ENCODE measurements at places on chromosomes 16 and 17.

- no peak for DNase-seq
Measured at GRCh38 chr17:79619636-79620206, 8.9 kb upstream of the RBFOX3 start.

DNA sequence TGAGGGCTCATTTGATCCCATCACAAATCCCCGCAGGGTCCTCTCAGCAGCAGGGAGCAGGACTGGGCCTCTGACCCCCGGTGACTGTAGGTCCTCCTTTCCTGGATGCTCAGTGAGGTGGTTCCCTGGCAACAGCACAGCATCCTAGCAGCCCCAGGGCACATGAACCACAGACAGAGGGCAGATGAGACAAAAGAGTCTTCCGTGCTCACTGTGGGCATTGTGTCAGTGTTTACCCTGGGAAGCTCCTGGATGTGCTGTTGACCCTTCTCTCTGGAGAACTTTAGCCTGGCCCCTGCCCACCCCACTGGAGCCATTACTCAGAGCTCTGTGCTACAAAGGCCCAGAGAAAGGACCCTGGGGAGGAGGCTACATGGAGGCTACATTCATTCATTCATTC lies 21.7 kb upstream of the TMEM220 start:
- DNase-seq = no peak

DNA sequence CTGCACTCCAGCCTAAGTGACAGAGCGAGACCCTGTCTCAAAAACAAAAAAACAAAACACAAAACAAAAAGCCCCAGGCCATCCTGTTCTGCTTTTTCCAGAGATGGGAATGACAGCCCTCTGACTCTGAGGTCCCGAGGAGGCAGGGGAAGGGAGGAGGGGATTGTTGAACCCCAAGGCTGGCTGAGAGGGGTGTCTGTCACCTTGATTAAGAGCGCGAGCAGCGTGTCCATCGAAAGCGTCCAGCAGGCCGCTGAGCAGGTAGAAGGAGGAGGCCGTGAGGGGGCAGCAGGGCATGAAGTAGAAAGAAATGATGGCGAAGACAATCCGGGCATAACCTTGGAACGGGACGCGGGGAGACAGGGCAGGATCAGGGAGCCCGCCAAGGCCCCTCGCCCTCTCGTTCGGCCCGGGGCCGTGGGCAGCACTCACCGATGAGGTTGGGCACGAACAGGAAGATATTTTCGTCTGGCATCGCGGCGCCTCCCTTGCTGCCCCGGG lies 593 bp downstream of the CDIPT start:
- no peak for DNase-seq

DNA sequence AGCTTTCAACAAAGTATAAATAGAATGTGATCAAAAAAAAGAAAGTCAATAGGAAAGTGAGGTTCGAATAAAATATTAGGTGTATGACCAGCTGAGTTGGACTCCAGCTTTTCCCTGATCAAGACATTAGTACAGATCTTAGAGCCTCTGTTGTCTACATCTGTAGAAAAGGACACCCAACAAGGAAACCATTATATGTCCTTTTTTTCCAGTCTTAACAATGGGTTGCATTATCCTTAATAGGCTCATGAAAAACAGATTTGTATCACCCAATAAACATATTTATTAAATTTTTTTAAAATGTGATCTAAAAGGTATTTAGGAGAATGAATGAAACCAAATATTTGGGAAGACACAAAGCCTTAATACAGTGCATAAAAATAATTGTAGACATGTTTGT lies 18.1 kb downstream of the ABCA6 start:
- DNase-seq = no peak

- DNase-seq = no peak
Measured at GRCh38 chr16:82192665-82193064, 22.6 kb upstream of the MPHOSPH6 start.

DNA sequence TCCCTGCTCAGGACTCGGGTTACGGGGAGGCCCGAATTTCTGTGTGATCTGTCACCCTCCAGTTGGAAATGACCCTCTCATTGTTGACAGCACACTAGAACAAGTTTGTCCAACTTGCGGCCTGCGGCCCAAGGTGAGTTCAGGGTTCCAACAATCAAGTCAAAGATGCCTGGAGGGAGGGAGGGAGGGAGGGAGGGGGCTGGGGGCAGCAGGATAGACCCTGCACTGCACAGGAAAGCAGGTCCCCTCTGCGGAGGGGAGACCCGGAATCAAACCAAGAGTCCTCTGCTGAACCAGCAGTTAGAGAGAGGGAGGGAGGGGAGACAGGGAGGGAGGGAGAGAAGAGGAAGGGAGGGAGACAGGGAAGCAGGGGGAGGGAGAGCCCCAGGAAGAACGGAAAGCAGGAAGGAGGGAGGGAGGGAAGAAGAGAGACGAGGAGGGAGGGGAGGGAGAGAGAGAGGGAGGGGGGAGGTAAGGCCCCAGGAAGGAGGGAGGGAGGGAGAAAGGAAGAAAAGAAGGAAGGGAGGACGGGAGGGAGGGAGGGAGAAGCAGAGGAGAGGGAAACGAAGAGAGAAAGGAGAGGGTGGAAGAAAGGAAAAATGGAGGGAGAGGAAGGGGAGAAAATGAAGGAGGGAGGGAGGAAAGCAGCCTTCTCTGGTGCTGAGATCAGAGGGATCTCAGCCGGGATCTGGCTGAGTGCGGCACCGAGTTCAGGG lies 96.7 kb upstream of the CDH5 start:
- DNase-seq = no peak

DNA sequence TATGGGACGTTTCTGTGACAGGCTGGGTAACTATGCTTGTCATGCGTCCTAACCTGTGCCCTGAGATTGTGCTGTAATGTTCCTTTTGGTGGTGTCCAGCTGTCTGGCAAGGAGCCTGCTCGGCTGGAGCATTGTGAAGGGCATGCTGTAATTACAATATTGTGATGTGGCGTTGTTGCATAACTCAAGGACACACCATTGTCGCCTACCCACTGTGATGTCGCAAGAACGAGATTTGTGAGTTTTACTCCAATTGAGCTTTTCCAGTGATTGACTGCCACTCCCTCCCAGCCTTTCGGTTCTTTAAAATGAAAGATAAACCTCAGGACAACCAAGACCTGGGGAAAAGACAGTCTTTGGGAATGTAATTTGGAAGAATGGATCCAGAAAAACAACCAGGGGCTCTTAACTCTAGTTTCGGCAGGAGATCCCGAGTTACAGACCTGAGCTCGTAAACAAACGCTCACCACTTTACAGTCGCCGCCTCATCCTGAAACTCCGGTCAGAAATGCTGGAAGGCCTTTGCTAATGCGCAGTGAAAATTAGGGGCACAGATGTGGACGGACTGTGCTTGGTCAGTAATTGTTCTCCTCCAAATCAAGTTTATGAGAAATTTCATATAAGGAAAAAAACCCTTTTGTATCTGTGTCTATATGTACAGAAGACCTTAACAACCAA lies 1.3 kb downstream of the ZNF750 start:
- no peak for DNase-seq

- no peak for DNase-seq
Measured at GRCh38 chr17:34622862-34623623, 43.7 kb downstream of the TMEM132E start.

GRCh38 chr16:55530316-55530856 lies 21.5 kb downstream of the LPCAT2 start:
- no peak for DNase-seq

DNA sequence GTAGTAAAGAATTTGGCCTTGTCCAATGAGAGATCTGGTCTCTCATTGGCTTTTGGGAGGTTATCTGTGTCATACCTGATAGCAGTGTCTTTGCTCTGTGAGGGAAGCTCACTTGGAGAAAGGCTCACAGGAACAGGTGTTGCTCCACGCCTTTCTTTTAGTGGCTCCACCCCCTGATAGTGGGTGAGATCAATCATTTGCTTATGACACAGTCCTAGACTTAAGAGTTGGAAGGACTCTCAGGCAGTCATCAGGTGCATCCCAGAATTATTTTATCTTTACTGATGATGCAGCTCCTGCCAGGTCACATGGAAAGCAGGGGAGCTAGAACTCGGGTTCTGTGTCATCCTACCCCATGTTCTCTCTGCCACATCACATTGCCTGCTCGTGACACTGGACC lies 59.3 kb downstream of the CENPV start:
- no peak for DNase-seq

DNA sequence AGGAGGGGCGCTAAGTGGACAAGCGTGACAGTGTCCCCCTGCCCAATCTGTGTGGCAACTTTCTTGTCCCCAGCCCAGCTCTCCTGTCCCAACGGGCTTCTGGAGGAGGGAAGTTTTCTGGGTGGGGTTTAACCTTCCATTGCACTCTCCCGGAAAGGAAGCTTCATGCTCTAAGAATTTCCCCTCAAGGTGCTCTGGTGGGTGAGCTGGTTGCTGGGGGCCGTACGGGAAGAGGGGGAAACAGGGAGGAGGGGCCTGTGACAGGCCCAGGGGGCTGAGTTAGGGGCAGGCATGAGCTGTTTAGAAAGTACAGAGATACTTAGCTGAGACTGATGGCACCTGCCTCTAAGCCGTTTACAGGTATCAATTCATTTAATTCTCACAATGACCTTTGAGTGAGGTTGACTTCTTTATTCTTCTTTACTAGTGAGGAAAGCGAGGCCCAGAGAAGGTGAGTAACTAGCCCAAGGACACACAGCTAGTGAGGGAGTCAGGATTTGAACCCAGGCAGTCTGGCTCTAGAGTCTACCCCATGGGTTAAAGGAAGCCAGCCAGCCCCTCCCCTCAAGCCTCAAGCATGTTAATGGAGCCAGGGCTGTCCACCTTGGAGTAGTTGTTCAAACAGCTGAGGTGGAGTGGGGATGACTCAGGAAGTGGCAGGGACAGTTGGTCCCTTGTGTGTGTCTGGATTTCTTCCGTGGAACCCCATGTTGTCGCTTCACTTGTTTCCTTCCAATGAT lies 18.9 kb downstream of the ADGRG1 start:
- DNase-seq = no peak

GRCh38 chr16:53689636-53690035 lies 14.0 kb downstream of the RPGRIP1L start:
- DNase-seq = no peak

GRCh38 chr17:70588003-70588402 lies 418.7 kb downstream of the KCNJ2 start:
- DNase-seq = no peak
